Fibroblast of skin of scalp (primary cell): ENCODE measurements at places on chromosomes 7 and 10.

- DNase-seq, result no peak
Measured at GRCh38 chr10:83965473-83965872, 173.8 kb upstream of the GHITM start.

- no peak for DNase-seq
Measured at GRCh38 chr10:3887404-3887803, 102.4 kb upstream of the KLF6 start.

DNA sequence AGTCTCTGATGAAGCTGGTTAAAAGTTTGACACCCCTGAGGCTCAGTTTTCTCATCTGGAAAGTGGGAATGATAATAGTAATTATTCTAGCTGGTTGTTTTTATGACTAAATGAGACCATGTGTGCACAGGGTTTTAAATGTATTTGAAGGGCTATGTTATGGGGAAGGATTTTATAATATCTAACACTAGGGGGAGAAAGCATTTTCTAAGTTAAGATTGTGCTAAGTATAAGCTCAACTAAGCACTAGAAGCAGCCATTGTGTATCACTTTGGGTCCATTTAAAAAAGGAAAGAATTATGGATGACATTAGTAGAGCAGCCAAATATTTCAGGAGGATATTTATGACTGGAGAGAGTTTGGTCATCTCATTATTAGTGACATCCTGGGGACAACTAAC is 49.5 kb upstream of the CREB5 start:
- no peak for DNase-seq

- no peak for DNase-seq
Measured at GRCh38 chr7:46492466-46492865, 571.4 kb upstream of the IGFBP3 start.

GRCh38 chr7:151206914-151207313 is 3.4 kb downstream of the H2BK1 start:
- DNase-seq, result no peak

DNA sequence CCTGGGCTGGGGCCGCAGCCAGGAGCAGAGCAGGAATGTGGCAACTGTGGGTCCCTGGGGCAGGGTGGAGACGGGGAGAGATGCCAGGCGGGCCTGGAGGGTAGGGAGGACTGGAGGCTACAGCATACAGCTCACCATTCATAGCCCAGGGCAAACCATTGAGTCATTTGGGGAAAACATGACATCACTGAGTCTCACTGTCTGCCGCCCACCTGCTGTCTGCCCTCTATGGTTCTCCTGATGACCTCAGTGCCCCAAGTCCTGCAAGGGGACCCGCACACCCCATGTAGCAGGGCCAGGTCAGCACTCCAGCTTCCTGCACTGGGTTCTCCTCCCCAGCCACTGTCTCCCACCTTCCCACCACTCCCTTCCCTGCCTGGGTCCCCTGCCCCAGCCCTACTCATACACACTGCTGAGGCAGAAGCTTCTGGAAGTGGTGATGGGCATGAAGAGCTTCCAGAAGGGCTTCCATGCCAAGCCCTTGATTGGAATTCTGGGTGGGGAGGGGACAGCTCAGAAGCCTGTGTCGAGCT is 10.4 kb downstream of the CHST3 start:
- DNase-seq, result peak; percentile 68

GRCh38 chr7:30744075-30744417 is 7.9 kb upstream of the INMT start:
- no peak for DNase-seq

GRCh38 chr7:99789441-99790070 is 5.6 kb upstream of the CYP3A4 start:
- peak; percentile 4 for DNase-seq

- peak; percentile 85 for DNase-seq
Measured at GRCh38 chr10:31133792-31134310, 102.2 kb upstream of the ZNF438 start.

DNA sequence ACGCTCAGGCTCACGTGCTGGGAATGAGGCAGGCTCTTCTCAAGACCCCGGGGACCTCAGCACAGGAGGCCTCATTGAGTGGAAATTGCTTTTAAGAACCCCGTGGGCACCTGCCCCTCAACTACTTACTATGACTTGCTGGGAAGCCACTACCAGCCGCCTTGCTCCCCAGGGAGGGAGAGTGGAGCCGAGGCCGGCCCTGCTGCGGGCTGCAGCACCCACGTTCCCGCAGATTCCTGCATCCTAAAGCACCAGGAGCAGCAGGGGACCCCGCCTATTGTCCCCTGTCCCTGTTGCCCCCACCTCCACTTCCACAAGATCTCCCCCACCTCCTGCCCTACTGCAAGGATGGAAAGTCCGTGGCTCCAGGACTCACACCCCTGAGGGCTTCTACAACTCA is 541.6 kb upstream of the PFKP start:
- no peak for DNase-seq

DNA sequence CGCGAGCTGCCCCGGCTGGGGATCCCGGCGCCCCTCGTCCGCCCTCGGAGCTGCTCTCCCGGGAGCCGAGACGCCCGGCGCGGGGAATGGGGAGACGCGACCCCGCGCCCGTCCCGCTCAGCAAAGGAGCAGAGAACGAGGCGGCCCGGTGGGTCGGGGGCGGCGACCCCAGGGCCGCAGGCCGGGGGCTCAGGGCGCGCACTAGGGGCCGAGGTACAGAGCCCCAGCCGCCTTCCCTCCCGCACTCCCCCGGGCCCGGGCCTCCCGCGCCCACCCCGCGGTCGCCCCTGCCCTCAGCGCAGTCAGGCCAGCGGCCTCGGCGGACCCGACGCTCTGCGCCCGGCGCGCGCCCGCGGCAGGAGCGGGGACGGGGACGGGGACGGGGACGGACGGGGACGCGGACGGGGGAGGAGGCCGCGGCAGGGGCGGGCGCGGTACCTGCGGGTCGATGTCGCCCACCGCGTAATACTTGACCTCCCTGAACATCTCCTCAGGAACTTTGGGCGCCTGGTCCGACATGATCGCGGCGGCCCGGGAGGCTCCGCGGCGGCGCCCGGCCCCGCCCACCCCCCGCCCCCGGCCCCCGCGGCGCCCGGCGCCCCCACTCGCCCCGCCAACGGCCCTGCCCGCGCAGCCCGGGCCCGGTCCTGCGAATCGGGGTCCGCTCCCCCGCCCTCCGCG is 373 bp downstream of the PAXIP1 start:
- peak; percentile 31 for DNase-seq

GRCh38 chr10:77062381-77062780 is 575.2 kb downstream of the KCNMA1 start:
- DNase-seq, result no peak

DNA sequence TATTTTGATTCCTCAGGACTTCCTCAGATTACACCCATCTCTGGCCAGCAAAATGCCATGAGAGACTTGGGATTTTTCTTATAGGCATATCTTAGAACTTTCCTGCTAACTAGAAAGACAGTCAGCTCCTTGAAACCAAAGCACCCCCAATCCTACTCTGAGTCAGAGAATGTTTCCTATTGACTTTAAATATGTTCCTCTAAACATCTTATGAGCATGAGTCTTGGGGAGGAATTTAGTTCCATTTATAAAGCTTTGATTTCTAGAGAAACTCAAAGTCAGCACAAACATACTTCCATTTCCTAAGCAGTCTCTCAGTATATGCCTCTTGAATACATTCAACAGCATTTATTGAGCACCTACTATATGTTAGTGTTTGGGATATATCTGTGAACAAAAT is 128.5 kb downstream of the INHBA start:
- DNase-seq, result peak; percentile 63

GRCh38 chr7:85561706-85562105 is 374.9 kb upstream of the SEMA3D start:
- peak; percentile 13 for DNase-seq

- no peak for DNase-seq
Measured at GRCh38 chr10:86086418-86086817, 280.2 kb downstream of the GRID1 start.

DNA sequence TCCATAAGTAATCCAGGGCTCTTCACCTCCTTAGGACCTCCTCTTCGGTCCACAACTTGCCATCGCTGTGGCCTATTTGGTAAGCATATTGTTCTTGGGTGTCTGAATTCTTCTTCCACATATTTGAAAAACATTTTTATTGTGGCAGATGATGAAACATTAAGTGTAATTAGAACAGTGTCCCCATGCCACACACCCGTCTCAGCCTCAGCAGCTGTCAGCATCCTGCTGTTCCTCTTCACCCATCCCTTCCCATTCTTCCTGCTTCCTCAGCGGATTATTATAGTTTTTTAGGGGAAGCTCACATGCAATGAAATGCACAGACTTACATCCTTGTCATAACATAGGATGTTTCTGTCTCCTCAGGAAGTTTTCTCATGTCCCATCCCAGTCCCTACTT is 20.1 kb downstream of the TDRD1 start:
- DNase-seq, result no peak

GRCh38 chr10:7230951-7231350 is 179.9 kb downstream of the SFMBT2 start:
- no peak for DNase-seq

- no peak for DNase-seq
Measured at GRCh38 chr10:35516102-35516670, 89.0 kb upstream of the GJD4 start.

- DNase-seq, result no peak
Measured at GRCh38 chr7:109322833-109323232, 753.2 kb downstream of the DNAJB9 start.

DNA sequence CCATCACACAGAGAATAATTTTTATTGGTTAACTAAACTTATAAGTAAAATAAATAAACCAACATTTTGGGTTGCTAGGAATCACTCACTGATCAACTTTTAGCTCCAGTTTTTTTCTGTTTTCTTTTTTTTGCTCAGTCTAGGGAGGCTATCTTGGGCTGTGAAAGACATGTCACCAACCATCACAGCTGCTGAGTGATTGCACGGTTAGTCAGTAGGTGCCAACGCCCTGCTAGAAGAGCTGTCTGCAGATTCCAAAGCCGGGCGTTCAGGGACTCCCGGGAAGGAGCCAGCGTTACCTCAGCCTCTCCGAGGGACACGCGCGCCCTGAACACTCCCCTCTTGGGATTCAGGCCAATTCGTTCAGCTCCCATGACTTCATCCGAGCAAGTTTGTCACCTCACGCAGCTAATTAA is 604 bp upstream of the STAM start:
- peak; percentile 83 for DNase-seq

- peak; percentile 74 for DNase-seq
Measured at GRCh38 chr7:131197920-131198615, 129.6 kb upstream of the MKLN1 start.

DNA sequence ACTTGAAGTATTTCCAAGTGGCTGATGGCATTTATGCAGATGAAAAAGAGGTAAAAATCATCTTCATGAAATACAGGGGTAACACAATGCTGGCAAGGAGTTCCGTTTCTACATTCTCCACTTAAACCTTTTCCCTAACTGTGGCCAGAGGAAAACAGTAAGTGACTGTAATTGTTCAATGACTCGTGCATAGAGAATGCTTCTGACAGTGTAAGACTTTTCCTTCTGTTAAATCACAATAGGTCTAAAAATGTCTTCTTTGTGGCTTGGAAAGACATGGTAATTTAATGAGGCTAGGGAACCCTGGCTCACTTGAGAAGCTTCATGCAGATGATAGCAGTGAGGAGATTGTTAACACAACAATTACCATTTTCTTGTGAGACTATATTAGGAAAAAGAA is 50.3 kb upstream of the RSU1 start:
- peak; percentile 70 for DNase-seq

- DNase-seq, result no peak
Measured at GRCh38 chr10:5581670-5582566, 57.2 kb downstream of the CALML3 start.

- DNase-seq, result no peak
Measured at GRCh38 chr10:124688889-124689670, 55.1 kb downstream of the FAM53B start.

- no peak for DNase-seq
Measured at GRCh38 chr10:49072166-49072885, 43.0 kb downstream of the VSTM4 start.

DNA sequence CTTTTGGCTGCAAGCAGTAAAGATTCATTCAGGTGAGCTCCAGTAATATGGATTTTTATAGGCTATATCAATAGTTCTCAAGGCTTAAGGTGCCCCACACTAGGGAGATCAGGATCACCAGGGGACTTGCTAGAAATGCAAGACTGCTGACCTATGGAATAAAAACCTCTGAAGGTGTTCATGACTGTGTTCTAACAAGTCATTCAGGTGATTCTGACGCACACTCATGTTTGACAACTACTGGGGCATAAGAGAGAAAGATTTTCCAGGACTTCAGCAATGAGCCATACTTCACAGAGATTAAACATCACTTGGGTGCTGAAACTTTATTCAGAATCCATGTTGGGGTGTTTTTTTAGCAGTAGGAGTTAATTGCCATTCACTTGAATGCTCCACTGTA is 4.8 kb upstream of the TAS2R38 start:
- DNase-seq, result no peak

GRCh38 chr7:135713836-135714470 is 14.0 kb downstream of the SLC13A4 start:
- DNase-seq, result peak; percentile 46

DNA sequence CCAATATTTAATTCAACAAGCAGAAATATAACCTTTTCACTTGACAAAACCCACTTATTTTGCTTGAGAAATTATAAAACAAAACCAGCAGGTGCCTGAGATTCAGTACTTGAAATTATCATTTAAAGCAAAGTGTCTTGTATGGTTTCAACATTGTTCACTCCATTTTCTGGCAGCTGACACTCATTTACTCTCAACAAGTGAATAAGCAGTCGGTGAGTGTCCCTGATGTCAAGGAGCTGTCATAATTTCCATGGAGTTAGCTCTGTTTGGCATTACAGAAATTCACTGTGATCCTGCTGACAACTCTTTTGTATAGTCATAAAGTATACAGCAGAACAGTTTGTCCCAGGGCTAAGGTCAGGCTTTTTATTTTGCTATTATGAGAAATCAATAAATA is 490.0 kb downstream of the CNTNAP2 start:
- no peak for DNase-seq

GRCh38 chr10:80529604-80530003 is 8.1 kb upstream of the SH2D4B start:
- DNase-seq, result no peak

- DNase-seq, result peak; percentile 50
Measured at GRCh38 chr10:61923210-61923949, 21.9 kb downstream of the ARID5B start.

GRCh38 chr7:78489476-78490240 is 691.1 kb downstream of the PHTF2 start:
- DNase-seq, result peak; percentile 29

DNA sequence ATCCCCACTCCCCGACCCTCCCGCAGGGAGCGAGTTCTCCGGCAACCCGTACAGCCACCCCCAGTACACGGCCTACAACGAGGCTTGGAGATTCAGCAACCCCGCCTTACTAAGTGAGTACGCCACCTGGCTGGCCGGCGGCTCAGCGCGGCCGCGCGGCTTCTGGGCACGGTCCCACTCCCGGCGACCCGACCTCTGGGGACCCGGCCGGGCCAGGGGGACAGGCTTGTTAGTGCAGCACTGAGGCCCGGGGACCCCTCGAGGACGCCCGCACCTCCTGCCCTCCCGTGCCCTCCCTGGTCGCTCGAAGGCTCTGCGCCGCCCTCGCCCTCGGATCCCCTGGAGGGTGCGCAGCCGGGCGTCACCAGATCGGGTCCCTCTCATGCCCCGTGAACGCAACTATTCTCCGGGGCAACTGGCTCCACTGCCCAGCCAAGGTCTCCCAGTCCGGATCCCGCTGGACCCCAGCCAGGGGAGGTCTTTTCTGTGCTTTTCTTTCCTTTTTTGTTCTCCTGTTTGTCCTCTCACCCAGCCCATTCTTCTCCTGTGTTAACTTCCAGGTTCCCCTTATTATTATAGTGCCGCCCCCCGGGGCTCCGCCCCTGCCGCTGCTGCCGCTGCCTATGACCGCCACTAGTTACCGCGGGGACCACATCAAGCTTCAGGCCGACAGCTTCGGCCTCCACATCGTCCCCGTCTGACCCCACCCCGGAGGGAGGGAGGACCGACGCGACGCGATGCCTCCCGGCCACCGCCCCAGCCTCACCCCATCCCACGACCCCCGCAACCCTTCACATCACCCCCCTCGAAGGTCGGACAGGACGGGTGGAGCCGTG is 81.8 kb downstream of the PAX2 start:
- DNase-seq, result no peak
